ENCODE measurements at places on chromosomes 16 and 17.

DNA sequence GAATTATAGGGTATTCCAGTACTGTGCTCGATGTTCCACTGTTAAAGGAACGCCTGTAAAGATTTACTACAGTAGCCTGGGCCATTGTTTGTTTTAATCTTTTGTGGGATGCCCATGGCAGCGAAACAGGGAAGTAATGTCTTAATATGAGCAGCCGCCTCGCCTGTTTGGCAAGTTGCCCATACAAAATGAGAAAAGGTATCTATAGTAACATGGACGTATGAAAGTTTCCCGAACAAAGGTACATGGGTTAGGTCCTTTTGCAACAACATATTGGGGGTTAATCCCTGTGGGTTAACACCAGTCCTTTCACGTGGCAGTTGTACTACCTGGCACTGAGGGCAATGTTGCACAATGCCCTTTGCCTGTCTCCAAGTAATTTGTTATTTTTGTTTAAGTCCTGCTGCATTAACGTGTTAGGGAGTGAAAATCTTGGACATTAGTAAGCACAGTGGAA lies 21.1 kb upstream of the TMC5 start:
- DNase-seq = no peak

GRCh38 chr16:18833707-18834505 lies 32.6 kb upstream of the ARL6IP1 start:
- no peak for DNase-seq

DNA sequence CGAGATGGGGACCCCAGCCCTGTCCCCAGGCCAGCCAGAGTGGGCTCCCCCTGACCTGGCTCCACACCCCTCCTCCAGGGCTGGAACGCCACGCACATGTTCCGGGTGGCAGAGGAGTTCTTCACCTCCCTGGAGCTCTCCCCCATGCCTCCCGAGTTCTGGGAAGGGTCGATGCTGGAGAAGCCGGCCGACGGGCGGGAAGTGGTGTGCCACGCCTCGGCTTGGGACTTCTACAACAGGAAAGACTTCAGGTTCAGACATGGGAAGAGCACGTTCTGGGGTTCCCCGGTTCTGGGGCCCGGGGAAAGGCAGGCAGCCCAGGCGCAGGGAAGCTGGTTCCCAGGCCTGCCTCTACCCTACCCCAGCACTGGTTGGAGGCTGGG lies 4.6 kb downstream of the ACE start:
- no peak for DNase-seq

DNA sequence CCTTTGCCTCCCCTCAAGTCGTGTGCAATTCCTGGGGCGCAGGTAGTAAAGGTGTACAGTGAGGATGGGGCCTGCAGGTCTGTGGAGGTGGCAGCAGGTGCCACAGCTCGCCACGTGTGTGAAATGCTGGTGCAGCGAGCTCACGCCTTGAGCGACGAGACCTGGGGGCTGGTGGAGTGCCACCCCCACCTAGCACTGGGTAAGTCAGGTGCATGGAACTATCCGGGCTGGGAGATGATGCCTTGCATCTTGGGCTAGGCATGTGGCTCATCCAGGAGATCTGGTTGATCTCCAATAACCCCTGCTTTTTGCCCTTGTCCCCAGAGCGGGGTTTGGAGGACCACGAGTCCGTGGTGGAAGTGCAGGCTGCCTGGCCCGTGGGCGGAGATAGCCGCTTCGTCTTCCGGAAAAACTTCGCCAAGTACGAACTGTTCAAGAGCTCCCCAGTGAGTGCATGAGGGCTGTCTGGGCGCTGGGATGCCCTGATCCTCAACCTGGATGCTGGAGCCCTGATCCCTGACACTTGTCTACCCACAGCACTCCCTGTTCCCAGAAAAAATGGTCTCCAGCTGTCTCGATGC lies 5.2 kb downstream of the GRB7 start:
- no peak for DNase-seq

DNA sequence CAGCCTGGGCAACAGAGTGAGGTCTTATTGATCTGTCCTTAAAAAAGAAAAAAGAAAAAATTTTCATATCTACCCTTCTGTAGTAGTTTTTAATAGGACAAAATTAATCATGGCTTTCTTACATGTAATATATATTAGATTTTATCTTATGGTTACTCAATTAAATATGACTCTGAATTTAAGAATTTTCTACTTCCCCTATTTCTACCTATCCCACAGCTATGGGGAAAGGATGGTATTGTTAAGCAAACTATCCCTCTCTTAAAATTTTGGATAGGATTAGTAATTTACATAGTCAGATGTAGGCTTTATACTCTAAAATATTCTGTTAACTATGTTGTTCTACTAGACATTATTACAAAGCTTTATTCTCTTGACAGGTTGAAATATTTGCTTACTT lies 62.5 kb downstream of the NQO1 start:
- no peak for DNase-seq

Data from activated T-helper 9 cell treated with anti-CD3 and anti-CD28 coated beads, Interleukin-2, amount 50 U/mL, for 16 hours (primary cell).